Neural progenitor cell (in vitro differentiated cells): ENCODE measurements at places on chromosomes 5 and 9.

DNA sequence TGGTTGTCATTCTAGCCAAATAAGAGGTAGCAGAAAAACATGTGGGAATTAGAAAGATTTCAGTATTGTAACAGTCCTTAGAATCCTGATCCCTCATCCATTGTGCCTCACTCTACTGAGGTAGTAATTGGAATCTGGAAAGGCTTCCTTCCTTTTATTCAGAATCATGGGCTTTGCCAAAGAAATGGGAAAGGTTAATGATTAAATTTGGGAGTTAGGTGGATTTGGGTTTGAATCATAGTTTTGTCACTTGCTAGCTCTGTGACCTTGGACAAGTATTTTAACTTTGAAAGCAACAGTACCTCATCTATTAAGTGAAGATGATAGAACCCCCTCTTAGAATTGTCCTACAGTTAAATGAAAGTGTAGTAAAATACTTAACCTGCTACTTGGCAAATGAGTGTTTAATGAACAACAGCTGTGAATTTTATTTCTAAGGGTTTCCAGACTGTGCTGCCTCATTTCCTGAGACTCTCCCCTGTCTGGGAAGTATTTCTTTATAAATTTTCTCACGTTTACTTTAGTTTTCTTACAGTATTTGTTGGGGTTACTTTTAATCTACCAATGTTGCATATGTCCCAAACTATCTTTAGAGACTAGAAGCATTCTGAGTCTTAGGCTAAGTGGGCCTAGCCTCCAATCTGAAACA, 11.7 kb downstream of the SPDL1 start:
- peaks cover 72% of the 10 kb centered on the region for H3K36me3 ChIP-seq
- no peaks in the 10 kb centered on the region for H3K4me1 ChIP-seq
- no peaks in the 10 kb centered on the region for H3K27me3 ChIP-seq
- no peak overlapping the region for H3K27ac ChIP-seq
- no peak for DNase-seq

DNA sequence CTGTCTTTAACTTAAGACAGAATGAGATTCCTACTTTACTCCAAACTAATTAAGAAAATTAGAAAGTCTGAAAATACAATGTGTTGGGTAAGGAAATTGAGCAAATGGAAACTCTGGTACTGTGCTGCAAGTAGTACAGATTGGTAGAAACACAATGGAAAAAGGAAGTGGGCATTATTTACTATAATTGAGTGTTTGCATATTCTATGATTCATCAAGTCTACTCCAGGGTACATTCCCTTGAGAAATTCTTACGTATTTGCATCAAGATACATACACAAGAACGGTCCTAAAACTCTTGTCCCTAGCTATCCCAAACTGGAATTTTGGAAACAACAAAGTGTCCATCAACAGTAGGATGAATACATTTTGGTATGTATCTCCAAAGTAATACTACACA, 123.5 kb upstream of the TARS1 start:
- H3K27me3 ChIP-seq: no peaks in the 10 kb centered on the region
- H3K4me1 ChIP-seq: peaks cover 12% of the 10 kb centered on the region
- no peaks in the 10 kb centered on the region for H3K36me3 ChIP-seq
- no peak overlapping the region for H3K27ac ChIP-seq

DNA sequence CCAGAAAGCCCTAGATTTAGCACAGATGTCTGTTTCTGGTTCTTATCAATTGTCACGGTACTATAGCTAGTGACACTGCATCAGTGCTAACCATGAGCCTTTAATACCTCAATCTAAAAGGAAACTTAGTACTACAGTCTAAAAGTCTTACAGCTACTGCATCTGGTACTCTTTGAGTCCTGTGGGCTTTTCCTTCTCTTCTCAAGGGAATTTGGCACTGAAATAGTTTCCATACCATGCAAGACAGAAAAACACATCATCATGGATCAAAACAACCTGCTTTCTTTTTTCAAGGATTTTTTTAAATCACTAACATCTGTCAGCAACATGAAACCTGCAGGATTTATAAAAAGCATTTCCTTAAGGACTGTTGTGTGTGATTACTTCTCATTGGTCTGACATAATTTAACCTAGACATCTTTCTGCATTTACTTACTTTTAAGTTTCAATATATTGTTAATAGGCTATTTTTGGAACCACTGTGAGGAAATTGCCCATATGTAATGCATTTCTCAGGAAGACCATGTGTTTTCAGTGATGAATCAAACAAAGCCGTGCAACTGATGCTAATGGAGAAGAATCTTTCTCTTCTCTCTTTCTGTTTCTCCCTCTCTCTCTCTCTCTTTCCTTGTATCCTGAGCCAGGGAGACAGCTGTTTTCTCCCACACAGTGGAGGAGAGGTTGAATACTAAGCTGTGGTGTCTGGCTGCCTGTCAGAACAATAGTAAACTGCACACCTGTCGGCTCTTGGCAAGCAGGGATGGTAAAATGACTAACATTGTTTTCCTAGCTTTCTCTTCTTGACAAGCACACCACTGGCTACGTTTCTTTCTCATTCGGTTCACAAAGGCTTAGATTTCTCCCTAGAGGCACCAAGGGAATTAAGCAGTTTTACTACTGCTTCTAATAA, 273.4 kb downstream of the CSNK1G3 start:
- DNase-seq: peak; percentile 5
- peaks cover 36% of the 10 kb centered on the region for H3K4me1 ChIP-seq
- no peaks in the 10 kb centered on the region for H3K27me3 ChIP-seq
- no peaks in the 10 kb centered on the region for H3K36me3 ChIP-seq
- no peak overlapping the region for H3K4me3 ChIP-seq

DNA sequence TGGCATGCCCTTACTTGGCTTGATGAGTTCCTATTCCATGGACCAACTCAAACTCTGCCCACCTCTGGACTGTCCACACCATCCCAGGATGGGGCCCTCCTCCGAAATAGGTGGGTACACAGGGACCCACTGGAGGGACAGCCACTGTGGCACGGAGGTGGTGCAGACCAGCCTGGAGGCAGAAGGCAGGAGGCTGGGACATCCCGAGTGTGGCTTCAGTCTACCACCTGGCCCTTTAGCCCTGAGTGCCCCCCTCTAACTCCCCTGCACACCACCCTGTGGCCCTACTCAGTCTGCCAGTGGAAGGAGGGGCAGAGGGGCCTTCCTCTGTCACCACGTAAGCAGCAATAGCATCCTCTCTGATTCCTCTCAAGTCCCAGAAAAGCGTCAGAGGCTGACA, 3.7 kb downstream of the IL3 start:
- H3K27me3 ChIP-seq: no peaks in the 10 kb centered on the region
- no peak overlapping the region for H3K4me3 ChIP-seq
- H3K27ac ChIP-seq: no peak overlapping the region
- DNase-seq: no peak
- no peaks in the 10 kb centered on the region for H3K4me1 ChIP-seq

DNA sequence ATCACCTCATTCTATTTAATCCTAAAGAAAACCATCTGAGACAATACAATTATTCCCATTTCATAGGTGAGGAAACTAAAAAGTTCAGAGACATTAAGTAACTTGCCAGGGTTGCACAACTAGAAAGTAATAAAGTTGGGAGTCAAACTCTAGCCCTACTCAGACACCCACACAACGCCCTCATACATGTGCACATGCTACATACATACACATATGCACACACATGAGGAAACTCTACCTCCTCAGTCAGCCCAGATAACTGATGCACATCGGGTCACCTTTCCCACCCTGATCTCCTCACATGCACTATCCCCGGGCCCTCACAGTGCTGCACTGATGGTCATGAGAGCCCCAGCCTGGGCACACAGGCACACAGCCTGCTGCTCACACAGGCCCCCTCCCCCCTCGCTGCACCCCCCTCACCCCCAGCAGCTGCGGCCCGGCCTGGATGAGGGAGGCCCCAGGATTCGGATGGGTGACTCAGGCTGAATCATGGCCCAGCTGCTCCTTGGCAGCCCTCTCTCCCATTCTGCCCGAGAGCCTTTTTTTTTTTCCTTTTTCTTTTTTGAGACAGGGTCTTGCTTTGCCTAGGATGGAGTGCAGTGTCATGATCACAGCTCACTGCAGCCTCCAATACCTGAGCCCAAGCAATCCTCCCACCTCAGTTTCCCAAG, 5.0 kb upstream of the GPRIN1 start:
- no peak overlapping the region for H3K27ac ChIP-seq
- DNase-seq: no peak
- H3K36me3 ChIP-seq: no peaks in the 10 kb centered on the region
- H3K27me3 ChIP-seq: peaks cover 78% of the 10 kb centered on the region
- no peak overlapping the region for H3K4me3 ChIP-seq
- H3K4me1 ChIP-seq: peaks cover 5% of the 10 kb centered on the region

DNA sequence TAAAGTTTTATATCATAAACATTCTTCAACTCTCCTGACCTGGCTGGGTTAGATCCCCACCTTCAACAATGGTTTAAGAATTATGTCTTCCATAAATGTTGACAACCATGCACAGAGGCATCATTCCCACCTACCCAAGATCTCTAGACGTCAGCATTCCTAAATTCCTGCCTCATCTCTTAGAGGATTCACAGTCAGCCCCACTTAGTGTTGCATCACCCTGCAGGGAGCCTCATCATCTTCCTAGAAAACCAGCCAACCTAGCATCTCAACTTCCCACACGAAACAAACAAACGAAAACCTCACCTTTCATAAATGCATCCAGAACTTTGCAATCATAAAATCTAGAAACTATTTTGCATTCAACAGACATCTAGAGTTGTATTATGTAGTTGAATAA, 816.1 kb upstream of the C9orf72 start:
- no peak overlapping the region for H3K4me3 ChIP-seq
- H3K36me3 ChIP-seq: no peaks in the 10 kb centered on the region
- DNase-seq: no peak
- no peak overlapping the region for H3K27ac ChIP-seq
